ENCODE measurements at places on chromosomes 4 and X. TPM values are rescaled to one million over a fixed set of nuclear protein-coding genes. Genes with fewer than 3 reads are reported as not detected.

DNA sequence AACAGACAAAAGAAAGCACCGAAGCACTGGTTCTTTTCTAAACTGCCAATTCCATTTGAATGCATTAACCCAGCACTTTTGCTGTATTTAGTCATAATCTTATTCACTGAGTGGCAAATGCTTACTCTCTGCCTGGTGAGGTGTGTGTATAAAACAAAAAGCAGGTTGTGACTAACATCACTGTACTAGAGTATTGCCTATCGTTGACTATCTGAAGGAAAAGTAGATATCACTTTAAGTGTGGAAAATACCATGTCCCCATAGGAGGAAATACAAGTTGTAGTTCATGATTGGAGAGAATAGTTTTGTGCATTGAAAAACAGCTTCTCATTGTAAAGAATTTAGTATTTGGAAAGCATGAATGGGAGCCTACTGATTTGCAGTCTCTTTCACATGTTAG, 2.7 kb downstream of the PDLIM5 start:
- peaks cover 3% of the 10 kb centered on the region for H3K36me3 ChIP-seq
- H3K27me3 ChIP-seq, result no peaks in the 10 kb centered on the region
- H3K27ac ChIP-seq, result peak overlapping the region; percentile 87
- H3K4me3 ChIP-seq, result peak overlapping the region; percentile 68
- no peak for DNase-seq
- H3K4me1 ChIP-seq, result peaks cover 27% of the 10 kb centered on the region

DNA sequence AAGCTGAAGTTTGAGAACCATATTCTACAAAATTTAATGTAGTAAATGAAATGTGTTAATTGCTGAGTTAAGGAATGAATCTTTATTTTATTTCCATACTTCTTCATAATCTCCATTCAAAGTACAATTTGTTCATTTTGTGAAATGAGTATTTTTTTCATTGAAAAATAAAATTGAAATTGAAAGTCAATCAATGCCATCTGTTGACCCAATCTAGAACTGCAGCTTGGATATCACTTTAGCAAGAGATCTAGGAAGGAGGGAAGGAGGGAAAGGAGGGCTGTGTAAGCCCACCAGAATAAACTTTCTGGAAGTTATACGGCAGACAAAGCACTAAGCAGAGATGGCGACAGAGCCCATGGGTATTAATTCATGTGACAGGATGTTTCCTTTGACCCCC, 128.4 kb downstream of the ZMAT1 start:
- H3K4me3 ChIP-seq, result no peak overlapping the region
- H3K36me3 ChIP-seq, result no peaks in the 10 kb centered on the region
- no peak overlapping the region for H3K27ac ChIP-seq
- no peaks in the 10 kb centered on the region for H3K27me3 ChIP-seq

DNA sequence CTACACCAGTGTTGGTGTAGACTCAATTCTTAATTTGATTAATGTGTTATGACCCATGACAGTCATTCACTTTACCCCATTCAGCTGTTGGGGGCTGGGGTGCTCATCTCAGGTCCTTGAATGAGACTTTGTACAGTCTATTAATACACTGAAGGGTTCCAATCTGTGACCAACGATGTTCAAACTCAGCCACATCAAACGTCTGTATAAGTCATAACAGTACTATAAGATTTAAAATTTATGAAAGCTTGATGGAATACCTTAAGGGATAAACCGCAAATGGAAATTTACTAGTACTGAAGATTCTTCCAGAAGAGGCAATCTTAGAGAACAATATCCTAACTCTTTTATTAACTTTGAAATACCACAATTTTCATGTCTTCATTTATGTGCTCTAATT, 33.7 kb downstream of the REST start:
- no peak overlapping the region for H3K4me3 ChIP-seq
- DNase-seq, result no peak
- peaks cover 4% of the 10 kb centered on the region for H3K36me3 ChIP-seq
- H3K27me3 ChIP-seq, result no peaks in the 10 kb centered on the region

Gene NMU
- 1.6 TPM for total RNA-seq

Gene MAGEA9B
- total RNA-seq, result not detected

DNA sequence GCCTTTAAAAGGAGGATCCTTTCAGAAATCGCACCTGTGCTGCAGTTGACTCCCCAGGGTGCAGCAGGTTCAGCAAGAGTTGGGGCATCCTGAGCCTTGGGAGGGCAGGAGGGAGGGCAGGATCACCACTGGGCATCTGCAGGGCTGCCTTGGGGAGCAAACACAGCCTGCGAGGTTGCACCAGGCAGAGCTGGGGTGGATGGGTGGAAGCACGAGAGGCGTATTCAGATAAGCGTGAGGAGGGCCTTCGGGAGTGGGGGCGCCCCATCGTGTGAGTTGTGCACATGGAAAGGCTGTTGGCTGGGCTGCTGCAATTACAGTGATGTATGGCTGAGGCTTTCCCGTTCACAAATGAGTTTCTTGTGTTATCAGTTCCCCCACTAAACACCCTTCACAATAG, 55.5 kb downstream of the PSAPL1 start:
- H3K36me3 ChIP-seq, result no peaks in the 10 kb centered on the region
- no peak overlapping the region for H3K4me3 ChIP-seq
- no peak overlapping the region for H3K27ac ChIP-seq

Gene UGT2B10
- 139 TPM for total RNA-seq

Gene ZMAT1
- total RNA-seq, result 1.3 TPM

Gene CSAG3
- total RNA-seq, result not detected

Gene CHRDL1
- 0.19 TPM for total RNA-seq

DNA sequence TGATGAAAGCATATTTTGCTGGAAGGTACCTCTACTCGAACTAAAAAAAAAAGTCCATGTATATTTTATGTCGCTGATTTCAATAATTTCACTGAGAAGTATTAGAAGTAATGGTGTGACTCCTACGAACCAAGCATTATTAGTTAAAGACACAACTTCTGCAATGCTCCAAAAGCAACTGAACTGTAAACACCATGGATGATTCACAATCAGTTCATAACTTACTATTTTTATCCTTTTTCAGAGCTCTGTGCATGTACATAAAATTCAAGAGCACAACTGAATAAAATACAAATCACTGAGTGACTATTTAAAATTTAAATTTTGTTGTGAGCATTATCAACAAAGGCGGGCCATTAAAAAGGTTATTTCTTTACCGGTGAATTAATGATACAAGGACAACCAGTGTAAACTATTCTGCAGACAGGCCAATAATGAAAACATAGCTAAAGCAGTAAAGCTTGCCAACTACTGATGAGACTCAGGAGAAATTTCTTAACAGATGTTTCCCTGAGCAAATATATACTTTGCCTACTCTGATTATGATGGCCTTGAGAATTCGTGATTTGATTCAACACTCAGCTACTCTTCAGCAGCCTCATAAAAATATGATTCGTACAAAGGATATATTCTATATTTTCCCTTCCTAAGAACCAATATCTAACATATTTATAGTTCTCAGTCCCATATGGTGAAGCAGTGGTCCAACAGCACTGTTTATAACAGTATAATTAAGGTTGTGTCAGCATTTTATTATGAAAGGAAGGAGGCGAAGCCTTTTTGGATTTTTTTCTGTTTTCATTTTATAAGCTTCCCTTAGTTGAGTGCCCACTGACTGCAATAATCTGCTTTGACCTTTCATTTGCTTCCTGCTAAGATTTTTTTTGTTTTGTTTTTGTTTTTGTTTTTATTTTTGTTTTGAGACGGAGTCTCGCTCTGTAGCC, 62.8 kb upstream of the NEIL3 start:
- H3K4me3 ChIP-seq, result no peak overlapping the region
- no peaks in the 10 kb centered on the region for H3K36me3 ChIP-seq
- H3K4me1 ChIP-seq, result peaks cover 4% of the 10 kb centered on the region
- no peak for DNase-seq
- H3K27me3 ChIP-seq, result no peaks in the 10 kb centered on the region

GRCh38 chr4:78242071-78242470, 184.9 kb downstream of the FRAS1 start:
- DNase-seq, result no peak
- H3K4me3 ChIP-seq, result no peak overlapping the region
- H3K36me3 ChIP-seq, result no peaks in the 10 kb centered on the region
- H3K27me3 ChIP-seq, result no peaks in the 10 kb centered on the region
- H3K4me1 ChIP-seq, result no peaks in the 10 kb centered on the region
- H3K27ac ChIP-seq, result no peak overlapping the region

DNA sequence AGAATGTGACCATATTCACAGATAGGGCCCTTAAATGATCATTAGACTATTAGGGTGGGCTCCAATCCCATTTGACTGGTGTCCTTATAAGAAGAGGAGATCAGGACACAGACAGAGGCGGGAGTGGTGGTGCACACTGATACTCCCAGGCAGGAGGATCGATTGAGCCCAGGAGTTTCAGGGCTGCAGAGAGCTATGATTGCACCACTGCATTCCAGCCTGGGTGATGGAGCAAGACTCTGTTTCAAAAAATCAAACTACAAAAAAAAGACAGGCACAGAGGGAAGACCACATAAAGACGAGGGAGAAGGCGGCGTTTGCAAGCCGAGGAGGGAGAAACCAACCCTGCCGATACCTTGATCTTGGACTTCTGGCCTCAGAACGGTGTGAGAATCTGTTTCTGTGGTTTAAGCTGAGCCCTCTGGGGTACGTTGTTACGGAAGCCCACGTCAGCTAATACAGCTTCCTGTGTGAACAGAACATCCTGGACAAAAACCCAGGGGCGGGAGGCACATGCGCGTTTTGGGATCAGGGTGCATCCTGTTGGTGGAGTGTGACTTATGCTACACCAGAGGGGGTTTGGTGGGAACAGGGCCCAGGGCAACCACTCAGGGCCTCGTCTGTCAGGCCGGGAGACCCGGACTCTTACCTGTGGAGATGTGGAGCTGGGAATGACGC, 211.8 kb upstream of the PSAPL1 start:
- no peak overlapping the region for H3K4me3 ChIP-seq
- H3K4me1 ChIP-seq, result peaks cover 4% of the 10 kb centered on the region
- H3K36me3 ChIP-seq, result no peaks in the 10 kb centered on the region
- no peak for DNase-seq
- H3K27ac ChIP-seq, result no peak overlapping the region

Gene CLDN22
- total RNA-seq, result 0.05 TPM

- H3K27me3 ChIP-seq, result no peaks in the 10 kb centered on the region
- H3K4me3 ChIP-seq, result no peak overlapping the region
- no peak for DNase-seq
- H3K27ac ChIP-seq, result no peak overlapping the region
- H3K36me3 ChIP-seq, result no peaks in the 10 kb centered on the region
Measured at GRCh38 chr4:3484057-3484973, 21.2 kb downstream of the DOK7 start.

- no peaks in the 10 kb centered on the region for H3K27me3 ChIP-seq
- H3K4me1 ChIP-seq, result no peaks in the 10 kb centered on the region
- no peak for DNase-seq
- no peak overlapping the region for H3K27ac ChIP-seq
- no peaks in the 10 kb centered on the region for H3K36me3 ChIP-seq
- no peak overlapping the region for H3K4me3 ChIP-seq
Measured at GRCh38 chrX:67781132-67781531, 237.3 kb downstream of the AR start.

- peaks cover 50% of the 10 kb centered on the region for H3K4me1 ChIP-seq
- H3K4me3 ChIP-seq, result no peak overlapping the region
- no peaks in the 10 kb centered on the region for H3K36me3 ChIP-seq
- H3K27me3 ChIP-seq, result no peaks in the 10 kb centered on the region
Measured at GRCh38 chr4:78781139-78781538, 5.0 kb downstream of the BMP2K start.

Gene PRPS1
- 24.1 TPM for total RNA-seq

DNA sequence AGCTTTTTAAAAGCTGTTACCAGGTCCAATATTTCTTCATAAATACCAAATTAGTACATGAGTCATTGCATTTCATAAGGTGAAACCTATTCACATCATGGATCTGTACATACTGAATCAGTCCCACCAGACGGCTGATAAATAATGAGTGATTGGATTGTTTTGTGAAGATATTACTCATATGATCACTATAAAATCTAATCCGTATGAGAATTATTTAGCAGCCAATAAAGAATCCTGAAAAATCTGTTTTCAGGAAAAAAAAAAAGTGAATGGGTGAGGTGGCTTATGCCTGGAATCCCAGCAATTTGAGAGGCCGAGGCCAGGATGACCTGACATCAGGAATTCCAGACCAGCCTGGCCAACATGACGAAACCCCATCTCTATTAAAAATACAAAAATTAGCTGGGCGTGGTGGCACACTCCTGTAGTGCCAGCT, 438.1 kb downstream of the INPP4B start:
- no peak overlapping the region for H3K27ac ChIP-seq
- DNase-seq, result no peak
- H3K27me3 ChIP-seq, result no peaks in the 10 kb centered on the region
- H3K36me3 ChIP-seq, result no peaks in the 10 kb centered on the region
- H3K4me3 ChIP-seq, result no peak overlapping the region

DNA sequence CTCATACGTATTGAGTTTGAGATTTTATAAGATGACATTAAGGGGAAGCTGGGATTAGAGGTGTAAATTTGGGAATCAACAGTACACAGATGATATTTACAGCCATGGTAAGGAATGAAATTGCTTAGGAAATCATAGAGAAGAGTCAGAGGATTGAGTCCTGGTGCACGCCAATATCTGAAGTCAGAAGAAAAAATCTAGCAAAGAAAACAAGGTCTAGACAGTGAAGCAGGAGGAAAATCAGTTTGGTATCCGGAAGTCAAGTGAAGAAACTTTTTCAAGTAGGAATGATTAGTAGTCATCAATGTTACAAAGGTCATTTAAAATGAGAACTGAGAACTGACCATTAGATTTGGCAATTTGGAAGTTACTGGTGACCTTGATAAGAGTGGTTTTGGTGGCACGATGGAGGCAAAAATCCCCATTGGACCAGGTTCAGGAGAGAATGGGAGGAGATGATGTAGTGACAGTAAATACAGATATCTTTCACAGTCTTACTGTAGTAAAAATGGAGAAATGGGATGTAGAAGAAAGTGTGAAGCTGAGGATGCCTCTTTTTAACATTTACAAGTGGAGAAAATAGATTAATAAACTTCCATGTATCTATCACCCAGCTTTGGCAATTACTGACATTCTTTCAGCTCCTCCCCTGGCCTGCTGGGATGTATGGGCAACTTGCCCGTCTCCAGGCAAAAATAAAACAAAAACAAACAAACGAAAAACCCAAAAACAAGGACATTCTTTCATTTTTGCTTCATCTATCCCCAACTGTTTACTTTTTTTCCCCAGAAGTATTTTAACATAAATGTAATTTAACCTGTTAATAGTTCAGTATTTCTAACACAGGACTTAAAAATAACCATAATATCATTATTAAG, 11.4 kb upstream of the GPR34 start:
- no peak overlapping the region for H3K4me3 ChIP-seq
- no peak overlapping the region for H3K27ac ChIP-seq
- peaks cover 4% of the 10 kb centered on the region for H3K4me1 ChIP-seq
- H3K27me3 ChIP-seq, result no peaks in the 10 kb centered on the region
- DNase-seq, result no peak

Gene NALF2
- not detected for total RNA-seq

GRCh38 chrX:10761447-10761846, 141.1 kb upstream of the MID1 start:
- H3K4me3 ChIP-seq, result no peak overlapping the region
- no peaks in the 10 kb centered on the region for H3K4me1 ChIP-seq
- H3K27ac ChIP-seq, result no peak overlapping the region
- H3K36me3 ChIP-seq, result no peaks in the 10 kb centered on the region

GRCh38 chr4:185286571-185286970, 77.2 kb downstream of the SNX25 start:
- H3K4me1 ChIP-seq, result no peaks in the 10 kb centered on the region
- no peak for DNase-seq
- no peak overlapping the region for H3K4me3 ChIP-seq
- peaks cover 2% of the 10 kb centered on the region for H3K36me3 ChIP-seq

Gene UCHL1
- total RNA-seq, result 0.75 TPM

Gene PDGFRA
- total RNA-seq, result 37.0 TPM

Gene SLC4A4
- 36.7 TPM for total RNA-seq

Gene TMEM128
- 7.6 TPM for total RNA-seq

Gene ZAR1
- 0.28 TPM for total RNA-seq

Gene SOX3
- total RNA-seq, result not detected

Data from liver (tissue), 10 donors.